ENCODE measurements at places on chromosomes 6 and 20. TPM values are rescaled to one million over a fixed set of nuclear protein-coding genes. Genes with fewer than 3 reads are reported as not detected.

The MAPK13 gene
- total RNA-seq, result 5.5 TPM

DNA sequence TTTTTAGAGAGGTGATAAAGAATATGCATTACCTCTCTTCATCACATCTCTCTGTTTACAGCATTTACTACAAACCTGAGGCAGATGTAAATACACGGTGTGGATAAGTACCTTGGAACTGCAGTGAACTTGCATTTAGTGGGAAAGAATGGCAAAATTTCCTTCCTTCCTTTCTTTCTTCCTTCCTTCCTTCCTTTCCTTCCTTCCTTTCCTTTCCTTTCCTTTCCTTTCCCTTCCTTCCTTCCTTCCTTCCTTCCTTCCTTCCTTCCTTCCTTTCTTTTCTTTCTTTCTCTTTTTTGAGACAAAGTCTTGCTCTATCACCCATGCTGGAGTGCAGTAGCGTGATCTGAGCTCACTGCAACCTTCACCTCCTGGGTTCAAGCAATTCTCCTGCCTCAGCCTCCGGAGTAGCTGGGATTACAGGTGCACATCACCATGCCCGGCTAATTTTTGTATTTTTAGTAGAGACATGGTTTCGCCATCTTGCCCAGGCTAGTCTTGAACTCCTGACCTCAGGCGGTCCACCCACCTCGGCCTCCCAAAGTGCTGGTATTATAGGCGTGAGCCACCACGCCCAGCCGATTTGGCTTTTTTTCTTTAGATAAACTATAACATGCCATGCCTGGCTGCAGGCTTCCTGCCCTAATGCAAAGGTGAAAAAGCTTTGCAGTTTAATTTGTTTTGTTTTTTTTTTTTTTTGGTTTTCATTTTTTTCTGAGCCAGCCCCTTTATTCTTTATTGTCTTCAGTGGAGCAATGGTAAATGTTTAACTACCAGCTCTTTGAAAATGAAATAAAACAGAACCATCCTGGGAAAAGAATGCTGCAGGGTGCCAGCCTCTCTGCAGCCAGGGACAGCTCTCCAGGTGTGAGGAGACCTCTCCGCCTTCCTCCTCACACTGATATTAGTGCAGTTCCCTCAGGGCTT is 64.2 kb upstream of the NEDD9 start:
- DNase-seq, result no peak

The RAB44 gene
- total RNA-seq, result not detected

GRCh38 chr6:3282476-3283236 is 23.9 kb downstream of the PSMG4 start:
- DNase-seq, result no peak
